Type B pancreatic cell (in vitro differentiated cells): ENCODE measurements at places on chromosomes 1 and 21.

DNA sequence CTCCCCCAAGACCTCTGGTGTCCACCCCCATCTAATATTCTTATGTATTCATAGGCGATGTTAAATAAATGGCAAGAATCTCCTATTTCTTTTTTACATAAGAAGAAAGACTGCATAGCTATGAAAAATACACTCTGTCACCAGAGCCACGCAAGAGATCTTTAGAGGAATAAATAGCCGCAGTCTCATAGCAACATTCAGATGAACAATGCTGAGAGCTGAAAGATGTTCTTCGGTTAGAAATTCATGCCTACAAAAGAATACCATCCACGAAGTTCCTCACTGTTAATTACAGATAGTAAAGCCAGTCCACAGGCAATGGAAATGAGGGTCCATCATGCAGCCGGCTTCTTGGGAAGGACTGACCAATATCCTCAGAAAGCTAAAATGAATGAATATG is 76.0 kb upstream of the SOD1 start:
- DNase-seq: no peak

DNA sequence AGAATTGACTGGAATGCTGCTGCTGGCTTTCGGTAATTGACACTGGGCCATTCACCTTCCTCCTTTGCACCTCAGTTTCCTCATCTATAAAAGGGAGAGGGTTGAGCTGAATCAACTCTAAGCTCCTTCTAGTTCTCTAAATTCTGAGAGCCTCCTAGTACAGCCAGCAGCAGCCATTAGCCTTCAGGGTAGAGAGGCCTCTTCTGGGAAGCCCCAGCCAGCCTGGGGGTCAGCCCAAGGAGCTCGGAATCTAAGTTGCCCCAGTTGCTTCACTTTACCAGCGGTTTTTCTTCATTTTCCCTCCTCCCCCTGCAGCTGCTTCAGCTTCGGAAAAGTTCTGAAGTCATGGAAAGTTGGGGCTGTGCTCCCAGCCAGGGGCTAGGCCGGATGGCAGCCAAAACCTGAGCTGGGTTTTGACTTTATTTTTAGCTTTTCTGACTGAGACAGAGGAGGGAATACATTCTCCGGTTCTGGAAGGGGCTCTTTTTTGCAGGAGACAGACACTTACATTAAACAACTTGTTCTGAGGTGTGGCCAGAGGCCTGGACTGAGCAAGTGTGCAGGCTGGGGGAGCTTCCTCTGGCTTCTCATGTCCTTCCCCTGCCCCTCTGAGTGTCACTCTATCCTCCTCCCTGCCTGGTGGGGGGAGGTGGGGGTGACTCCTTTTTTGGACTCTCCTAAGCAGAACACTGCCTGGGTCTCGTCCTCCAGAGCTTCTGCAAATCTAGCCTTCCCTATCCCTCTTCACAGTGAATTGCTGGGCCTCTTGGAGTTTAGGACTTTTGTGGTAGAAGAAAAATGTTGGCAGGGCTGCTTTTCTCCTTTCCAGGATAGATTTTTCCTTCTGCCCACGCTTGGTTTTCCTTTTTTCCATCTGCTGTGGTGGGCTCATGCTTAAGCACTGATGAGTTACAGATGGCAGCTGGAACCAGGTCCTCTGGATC is 14.4 kb downstream of the LMNA start:
- no peak for DNase-seq

DNA sequence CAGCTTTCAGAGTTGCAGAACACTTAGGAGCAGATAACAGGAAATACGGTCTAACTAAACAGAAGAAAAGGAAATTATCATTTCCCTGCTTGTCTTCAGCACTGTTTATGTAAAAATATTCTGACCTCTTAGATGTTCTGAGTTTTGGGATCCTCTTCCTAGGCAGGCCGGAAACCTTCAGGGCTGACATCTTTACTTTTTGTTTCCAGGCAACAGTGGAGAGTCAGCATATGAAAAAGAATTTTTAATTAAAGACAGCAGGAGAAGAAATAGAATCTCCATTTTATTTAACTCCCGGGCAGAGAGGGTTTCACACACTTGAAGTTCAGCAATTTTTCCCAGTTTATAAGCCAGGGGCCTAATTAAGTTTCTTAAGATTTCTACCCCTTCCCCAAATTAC is 5.1 kb upstream of the RIPPLY3 start:
- DNase-seq: no peak

GRCh38 chr1:156417401-156418020 is 48.5 kb downstream of the RHBG start:
- DNase-seq: no peak
